Stimulated activated CD4-positive, alpha-beta T cell treated with anti-CD3 and anti-CD28 coated beads, Interleukin-15, amount 100 ng/mL, for 1 hour (primary cell): ENCODE measurements at places on chromosomes 1 and 21.

DNA sequence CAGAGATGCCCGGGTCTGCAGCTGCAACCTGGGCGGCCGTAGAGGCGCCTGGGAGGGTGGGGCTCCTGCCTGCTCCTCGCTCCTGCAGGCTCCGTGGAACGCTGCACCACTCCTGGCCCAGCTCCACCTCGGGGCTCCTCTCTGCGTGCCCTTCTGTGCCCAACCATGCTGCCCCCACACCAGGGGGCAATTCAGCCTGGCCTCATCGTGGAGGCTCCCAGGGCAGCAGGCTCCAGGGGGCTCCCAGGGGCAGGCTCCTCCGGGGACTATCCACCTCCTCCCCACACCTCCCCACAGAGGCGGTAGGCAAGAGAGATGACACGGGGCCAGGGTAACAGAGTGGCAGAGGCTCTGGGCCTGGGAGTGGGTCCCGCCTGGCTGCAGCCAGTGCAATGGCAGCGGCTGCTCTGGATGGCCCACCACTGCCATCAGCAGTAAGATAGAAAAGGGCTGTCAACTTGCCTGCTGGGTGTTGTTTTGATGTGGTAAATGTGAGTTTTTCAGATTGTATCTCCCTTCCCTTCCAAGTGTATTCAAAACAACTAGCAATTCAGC lies 22.4 kb upstream of the LRRC8C start:
- peak; percentile 38 for DNase-seq

- DNase-seq: no peak
Measured at GRCh38 chr1:188708795-188709535, 1768.7 kb downstream of the BRINP3 start.

DNA sequence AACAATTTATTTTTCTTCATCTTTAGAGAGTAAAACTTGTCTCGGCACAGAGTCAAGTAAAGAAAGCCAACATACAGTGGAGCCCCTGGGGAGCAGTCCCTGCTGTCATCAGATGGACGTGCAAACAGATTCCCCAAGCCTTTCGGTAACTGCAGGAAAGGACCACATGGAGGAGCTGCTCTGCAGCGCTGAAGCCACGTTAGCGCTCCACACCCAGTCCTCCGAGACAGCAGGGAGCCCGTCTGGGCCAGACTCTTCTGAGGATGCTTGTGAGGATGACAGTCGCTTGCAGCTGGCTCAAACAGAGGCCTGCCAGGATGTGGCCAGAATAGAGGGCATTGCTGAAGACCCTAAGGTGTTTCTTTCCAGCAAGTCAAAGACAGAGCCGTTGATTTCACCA lies 77.1 kb upstream of the SCCPDH start:
- DNase-seq: no peak

- DNase-seq: no peak
Measured at GRCh38 chr1:189429610-189430009, 1048.1 kb downstream of the BRINP3 start.

DNA sequence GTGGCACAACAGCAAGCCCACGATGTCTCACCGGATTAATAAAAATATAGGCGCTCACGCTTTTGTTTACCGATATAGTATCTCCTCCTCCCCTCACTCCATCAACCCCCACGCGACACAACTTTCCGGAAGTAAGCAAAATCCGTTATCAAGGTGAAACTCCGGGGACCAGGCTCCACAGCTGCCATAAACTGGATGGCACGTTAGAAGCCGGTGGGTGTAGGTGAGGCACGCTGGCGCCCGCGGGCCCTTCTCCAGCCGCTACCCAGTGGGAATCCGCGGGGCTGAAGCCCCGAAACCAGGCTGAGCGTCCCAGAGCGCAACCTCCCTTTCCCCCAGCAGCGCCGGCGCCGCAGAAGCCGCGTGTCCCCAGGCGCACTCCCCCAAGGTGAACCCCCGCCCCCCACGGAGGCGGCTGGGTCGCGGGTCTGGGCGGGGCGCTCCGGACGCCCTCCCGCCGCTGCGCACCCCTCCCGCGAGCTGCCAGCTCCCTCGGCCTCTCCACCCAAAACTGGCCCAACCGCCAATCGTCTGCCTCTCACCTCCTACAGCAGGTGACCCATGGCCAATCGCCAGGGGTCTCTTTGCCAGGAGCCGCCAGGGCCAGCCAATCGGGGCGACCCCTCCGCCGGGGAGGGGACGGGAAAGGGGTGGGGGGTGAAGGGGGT lies 112.4 kb downstream of the OSBPL9 start:
- DNase-seq: peak; percentile 89
